ENCODE measurements at places on chromosomes 7 and 10.

GRCh38 chr10:43120929-43121314 is 17.3 kb upstream of the CSGALNACT2 start:
- no peak for DNase-seq

- DNase-seq, result no peak
Measured at GRCh38 chr7:142556740-142557139, 192.5 kb upstream of the PRSS1 start.

DNA sequence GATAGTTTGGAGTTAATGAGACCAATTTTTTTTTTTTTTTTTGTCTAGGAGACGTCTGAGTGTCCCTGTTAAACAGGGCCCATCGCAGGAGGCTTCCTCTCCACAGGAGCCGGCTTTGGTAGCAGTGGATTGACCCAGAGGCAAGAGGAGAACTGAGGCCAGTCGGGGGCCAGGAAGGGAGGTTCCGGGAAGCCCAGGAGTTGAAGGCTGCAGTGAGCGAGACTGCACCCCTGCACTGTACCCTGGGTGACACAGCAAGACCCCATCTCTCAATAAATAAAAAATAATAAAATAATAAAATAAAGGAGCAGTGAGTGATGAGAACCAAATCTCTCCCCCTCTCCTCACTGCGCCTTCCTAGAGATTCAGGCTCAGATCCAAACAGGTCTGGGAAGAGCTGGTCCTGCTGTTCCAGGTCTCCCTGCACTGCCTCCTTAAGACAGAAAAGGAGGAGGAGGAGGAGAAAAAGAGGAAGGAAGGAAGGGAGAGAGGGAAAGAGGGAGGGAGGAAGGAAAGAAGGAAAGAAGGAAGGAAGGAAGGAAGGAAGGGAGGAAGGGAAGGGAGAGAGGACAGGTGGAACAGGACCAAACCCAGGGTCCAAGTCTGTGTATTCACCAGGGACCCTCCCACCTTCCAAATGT is 3.5 kb downstream of the MNX1 start:
- DNase-seq, result no peak

- DNase-seq, result no peak
Measured at GRCh38 chr7:44163591-44163990, 22.5 kb upstream of the MYL7 start.

GRCh38 chr10:122746408-122746807 is 46.8 kb upstream of the C10orf120 start:
- no peak for DNase-seq

DNA sequence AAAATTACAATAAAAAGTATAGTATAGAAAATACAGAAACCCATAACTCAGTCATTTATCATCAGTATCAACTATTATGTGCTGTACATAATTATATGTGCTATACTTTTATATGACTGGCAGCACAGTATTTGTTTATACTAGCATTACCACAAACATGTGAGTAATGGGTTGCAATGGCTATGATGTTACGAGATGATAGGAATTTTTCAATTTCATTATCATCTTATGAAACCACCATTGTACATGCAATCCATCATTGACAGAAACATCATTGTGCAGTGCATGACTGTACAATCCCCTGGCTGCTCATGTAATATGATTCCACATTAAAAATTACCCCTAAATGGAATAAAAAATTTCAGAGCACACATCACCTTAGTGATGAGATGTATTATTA is 55.7 kb upstream of the TMEM229A start:
- no peak for DNase-seq

- no peak for DNase-seq
Measured at GRCh38 chr7:1844951-1845390, 174.9 kb downstream of the ELFN1 start.

GRCh38 chr7:149422914-149423301 is 38.0 kb downstream of the ZNF777 start:
- no peak for DNase-seq

GRCh38 chr10:132458586-132459300 is 61.7 kb downstream of the PWWP2B start:
- DNase-seq, result no peak

DNA sequence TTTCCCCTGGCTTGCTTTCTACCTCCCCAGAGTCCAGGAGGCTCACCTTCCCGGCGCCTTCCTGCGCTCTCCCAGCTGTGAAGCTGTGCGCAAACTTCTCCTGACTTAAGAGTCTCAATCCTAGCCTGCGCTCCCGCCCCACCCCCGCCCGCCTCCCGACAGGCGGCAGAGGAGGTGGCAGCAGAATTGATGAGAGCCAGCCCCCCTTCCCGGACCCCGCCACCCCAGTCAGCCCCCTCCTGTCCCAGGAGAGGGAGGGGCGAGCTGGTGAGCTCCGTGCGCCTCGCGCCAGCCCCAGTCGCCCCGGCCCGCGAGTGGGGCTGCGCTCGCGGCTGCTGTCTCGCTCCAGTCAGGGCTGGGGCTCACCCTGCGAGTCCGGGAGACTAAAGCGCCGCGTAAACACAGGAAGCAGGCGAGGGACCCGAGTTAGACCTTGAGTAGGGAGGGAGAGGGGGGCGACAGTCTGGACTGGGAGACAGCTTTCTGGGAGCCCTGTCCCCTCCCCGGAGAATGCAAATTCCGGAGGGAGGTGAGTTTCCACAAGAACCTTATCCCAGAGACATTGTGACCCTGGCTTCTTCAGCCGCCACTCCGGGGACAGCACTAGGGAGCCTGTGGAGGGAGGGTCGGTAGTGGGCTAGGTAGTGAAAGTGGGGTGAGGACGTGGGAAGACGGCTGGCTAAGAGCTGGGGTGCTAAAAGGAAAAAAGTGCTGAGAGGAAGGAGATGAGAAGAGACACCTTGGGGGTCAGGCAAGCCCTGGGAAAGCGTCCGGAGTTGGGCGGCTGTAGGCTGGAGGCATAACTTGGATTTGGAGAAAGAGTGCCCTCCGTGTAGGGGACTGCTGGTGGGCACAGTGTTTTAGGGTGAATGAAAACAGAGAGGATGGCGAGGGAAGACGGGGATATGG is at the start of gene CALCR:
Gene CALCR, minus strand, starts transcription at position 79 of the 909 bp plus-strand sequence. CDS start 87,743 bp downstream, outside the sequence.
- no peak for DNase-seq
